NCI-H345 (cell line): ENCODE measurements at places on chromosomes 1 and 21.

DNA sequence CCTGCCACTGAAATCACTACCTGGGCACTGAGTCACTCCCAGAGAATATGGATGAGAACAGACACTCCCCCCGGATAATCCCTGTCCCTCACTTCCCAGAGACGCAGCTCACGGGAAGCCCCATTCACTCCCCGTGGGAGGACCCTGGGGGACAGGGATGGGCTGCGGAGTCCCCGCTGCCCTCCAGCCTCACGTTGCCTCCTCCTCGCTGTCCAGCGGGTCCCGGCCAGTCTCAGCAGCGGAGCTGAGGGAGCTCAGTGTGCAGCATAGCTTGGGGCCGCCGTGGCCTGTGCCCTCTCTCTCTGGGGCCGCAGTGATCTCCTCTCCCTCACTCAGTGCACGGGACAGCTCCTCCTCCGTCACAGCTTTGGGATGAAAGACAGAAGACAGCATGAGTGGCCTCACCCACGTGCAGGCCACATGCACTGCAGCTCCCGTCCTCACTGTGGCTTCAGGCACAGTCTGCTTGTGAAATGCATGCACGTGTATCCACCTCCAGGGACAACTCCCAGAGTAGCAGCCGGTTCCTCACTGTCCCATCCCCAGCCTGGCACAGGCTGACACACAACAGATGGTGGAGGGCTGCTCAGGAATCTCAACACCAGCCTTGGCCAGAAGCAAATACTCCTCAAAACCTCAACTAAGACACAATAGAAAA, 7.4 kb downstream of the CFAP410 start:
- DNase-seq, result no peak

DNA sequence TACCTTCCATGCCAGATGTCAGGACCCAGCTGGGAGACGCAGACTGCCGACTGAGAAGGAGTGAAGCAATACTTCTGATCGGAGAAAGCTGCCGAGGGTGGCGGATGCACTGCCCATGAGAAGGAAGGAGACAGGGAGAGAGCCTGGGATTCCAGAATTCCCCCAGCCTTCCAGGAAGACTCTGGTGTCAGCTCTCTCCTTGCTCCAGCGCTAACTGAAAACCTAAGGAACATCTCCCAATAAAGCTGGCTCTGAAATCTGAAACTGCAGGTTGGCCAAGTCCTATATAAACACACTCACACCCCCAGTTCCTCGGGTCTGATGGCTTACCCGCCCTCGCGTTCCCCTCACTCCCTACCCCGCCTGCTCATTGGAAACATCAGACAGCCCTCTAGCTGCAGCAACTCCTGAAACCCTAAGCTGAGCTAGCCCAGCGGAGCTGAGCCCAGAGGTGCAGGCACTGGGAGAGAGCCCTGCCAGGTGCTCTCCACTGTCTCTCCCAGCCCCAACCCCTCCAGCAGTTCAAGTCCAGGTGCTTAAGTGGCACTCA, 52.3 kb downstream of the PLEKHA6 start:
- DNase-seq, result peak; percentile 43

- no peak for DNase-seq
Measured at GRCh38 chr1:176774224-176774623, 311.2 kb downstream of the PAPPA2 start.

DNA sequence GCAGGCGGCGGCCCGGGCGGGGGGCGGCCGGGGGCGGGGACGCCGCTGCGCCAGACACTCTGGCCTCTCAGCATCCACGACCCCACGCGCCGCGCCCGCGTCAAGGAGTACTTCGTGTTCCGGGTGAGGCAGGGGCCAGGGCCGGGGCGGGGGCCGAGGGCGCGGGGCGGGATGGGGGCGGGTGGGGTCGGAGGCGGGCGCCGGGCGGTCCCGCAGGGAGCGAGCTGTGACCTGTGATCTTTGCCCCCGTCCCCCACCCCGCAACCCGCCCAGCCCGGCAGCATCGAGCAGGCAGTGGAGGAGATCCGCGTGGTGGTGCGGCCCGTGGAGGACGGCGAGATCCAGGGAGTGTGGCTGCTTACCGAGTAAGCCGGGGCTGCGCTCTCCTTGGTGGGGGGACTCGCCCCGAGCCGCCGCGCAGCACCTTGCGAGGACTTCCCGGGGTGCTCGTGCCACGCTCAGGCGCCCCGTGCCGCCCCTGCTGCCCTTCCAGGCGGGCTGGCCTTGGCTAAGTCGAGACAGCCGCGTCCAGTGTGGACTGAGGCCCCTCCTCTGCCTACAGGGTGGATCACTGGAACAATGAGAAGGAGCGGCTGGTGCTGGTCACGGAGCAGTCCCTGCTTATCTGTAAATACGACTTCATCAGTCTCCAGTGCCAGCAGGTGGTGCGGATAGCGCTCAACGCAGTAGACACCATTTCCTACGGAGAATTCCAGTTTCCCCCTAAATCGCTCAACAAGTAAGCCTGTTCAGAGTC, 514 bp downstream of the TPRG1L start:
- DNase-seq, result peak; percentile 30

DNA sequence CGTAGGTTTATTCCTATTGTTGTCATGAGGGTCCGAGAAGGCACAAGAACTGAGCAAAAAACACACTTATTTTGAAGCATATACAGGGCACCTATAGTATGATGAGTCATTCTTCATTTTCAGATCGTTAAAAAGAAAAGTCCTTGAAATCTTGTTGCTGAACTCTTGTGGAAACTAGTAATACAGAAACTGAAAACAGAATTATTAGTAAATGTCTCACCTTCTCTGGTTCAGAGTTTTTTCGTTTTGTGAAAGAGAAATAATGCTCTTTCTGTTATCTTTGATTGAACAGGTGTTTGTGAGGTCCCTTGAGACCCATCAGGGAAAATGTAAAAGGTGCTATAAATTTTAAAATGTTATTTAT, 102.0 kb upstream of the COA6 start:
- DNase-seq, result no peak

GRCh38 chr21:44086636-44087425, 20.4 kb upstream of the PWP2 start:
- DNase-seq, result no peak

- no peak for DNase-seq
Measured at GRCh38 chr1:194477908-194478307, 1291.5 kb upstream of the B3GALT2 start.

DNA sequence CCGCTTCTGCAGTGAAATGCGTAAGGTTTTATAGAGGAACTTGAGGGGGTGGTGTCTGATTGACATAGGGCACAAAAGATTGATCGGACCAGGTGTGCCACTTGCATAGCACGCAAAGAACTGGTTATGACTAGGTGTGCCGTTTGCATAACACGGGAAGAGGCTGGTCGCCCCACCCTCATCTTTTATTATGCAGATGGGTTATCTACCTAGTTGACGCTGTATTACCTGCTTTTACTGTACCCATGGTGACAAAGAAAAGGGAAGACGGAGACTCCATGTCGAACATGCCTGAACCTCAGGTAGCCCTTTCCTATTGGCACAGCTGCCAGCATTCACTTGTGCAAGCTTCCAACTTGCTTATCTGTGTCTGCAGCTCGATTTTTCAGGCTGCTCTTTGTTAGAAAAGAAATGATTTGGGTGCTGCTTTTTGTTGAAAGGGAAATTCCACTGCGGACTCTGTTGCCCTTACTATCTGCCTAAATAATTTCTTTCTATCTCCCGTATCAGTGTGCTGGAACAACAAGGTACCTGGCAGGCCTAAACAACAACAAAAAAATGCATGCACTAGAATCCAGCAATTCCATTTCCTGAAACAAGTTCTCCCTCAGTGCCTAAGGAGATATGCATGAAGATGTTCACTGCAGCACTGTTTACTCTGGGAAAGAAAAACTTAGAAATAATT, 194.4 kb upstream of the KAZN start:
- no peak for DNase-seq

GRCh38 chr21:18522181-18522972, 118.8 kb upstream of the TMPRSS15 start:
- DNase-seq, result peak; percentile 42

DNA sequence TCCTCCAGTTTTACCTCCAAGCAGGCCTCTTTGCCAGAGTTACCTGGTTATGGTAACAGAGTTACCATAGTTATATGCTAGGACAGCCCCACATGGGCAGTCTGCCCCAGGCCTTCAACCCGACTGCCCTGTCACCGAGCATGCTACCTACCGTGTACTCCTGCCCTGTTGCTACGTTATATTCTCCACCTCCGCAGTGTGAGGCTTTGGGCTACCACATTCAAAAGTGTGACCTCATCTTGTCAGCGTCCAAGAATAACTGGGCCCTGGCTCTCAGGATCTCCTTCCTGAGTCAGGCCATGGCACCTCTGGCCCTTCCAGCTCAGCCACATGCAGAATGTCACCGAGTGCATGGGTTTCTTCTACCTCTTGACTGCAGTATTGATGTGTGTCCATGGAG, 8.9 kb downstream of the MAPKAPK2 start:
- no peak for DNase-seq

GRCh38 chr21:17460094-17460493, 52.7 kb upstream of the CXADR start:
- DNase-seq, result no peak

DNA sequence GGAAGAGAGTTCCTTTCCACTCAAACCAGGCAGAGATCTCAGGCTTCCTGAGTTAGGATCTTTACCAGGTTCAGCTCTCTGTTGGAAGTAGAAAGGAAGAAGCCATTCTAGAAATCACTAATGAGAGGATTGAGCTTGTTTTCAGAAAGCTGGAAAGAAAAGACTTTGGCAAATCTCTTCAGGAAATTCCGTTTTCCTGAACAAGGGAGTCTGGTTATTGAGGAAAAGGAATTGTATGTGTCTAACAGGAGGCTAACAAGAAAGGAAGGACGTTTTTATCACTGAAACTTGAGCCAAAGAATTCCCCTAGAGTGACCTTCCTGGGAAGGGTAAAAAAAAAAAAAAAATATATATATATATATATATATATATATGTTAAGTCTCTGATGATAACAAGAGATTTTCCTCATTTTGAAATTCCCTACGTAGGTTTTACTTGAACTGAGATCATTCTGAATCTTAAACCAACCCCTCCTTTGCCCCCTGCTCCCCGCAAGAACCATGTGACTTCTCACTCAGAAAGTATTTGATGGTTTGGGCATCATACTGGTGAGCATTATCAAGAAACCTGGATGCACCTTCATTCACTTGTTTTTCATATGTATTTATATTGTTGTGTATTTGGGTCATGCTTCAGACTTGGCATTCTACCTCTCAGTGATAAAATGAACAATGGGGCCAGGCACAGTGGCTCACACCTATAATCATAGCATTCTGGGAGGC, 98.4 kb upstream of the BMP8A start:
- no peak for DNase-seq

DNA sequence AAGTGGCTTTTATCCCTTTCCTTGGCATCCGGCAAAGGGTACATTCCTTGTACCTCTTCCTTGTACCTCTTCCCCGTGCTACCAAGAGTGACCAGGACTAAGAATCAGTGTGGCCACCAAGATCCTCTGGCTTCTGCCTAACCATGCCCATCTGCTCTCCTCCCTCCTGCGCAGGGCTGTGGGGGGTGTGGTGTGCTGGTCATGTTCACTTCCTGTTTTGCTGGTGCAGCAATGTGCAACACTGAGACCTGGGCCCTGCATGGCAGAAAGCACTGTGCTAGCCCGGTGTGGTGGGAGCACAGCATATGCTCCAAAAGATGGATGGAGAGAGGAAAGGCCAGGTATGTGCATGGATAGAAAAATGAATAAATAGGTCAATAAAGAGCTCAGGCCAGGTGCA, 33.3 kb upstream of the TENT5C start:
- no peak for DNase-seq

GRCh38 chr21:44051462-44051941, 39.4 kb downstream of the TRAPPC10 start:
- no peak for DNase-seq

GRCh38 chr21:38075833-38076587, 159.8 kb upstream of the KCNJ6 start:
- no peak for DNase-seq

DNA sequence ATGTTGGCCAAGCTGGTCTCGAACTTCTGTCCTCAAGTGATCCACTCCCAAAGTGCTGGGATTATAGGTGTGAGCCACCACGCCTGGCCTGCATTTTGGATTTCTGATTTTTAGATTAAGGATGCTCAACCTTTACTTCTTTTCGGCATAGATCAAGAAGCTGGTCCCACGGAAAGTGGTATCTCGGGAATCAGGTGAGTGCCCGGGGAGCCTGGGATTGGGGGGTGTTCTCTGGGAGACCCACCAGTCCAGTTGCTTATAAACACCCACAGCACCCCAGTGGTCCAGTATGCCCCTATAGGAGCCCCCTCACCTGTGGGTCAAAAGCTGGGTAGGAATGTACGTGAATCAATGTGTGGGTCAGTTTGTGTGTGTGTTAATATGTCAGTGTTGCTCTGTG, 3.2 kb downstream of the SH3D21 start:
- DNase-seq, result no peak

DNA sequence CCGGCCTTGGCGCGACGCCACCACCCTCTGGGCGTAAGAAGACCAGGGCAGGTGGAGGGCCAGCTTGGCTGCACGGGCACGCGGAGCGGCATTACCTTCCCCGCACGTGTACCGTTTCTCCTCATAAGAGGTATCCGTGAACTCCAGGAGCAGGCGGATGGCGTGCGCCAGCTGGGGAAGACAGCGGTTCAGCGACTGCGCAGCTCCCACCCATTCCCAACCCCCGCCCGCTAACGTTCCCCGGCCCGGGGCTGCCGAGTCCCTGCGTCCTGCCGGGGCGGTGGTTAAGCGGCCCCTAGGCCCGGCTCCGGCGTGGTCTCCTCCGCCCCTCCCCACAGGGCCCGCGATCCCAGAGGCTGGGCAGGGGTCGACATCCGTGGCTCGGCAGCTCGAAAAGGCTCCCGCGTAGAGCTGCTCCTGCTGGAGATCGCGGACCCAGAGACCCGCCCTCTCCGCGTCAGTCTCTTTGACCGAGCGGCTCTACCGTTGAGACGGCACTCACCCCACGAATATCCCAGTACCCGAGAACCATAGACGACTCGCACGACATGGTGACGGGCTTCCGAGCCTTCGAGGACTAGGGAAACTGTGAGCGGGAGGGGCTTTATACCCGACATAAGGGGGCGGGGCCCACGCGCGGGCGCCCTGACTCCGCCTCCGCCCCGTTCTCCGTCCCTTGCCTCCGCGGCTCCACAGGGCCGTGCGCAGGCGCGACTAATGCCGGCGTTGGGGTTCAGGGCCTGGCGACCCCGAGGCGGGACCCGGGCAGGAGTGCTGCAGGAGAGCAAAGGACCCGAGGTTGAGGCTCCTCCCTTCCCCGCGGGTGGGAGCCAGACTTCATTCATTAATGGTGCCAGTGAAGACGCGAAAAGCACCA, 862 bp downstream of the GSTM3 start:
- DNase-seq, result peak; percentile 86

GRCh38 chr1:241447031-241447644, 72.4 kb downstream of the FH start:
- DNase-seq, result no peak

- no peak for DNase-seq
Measured at GRCh38 chr21:44924606-44925377, 4.1 kb upstream of the ITGB2 start.

GRCh38 chr1:217026531-217026930, 303.3 kb upstream of the ESRRG start:
- no peak for DNase-seq
